Esophagus squamous epithelium (tissue), 5 donors: ENCODE measurements at places on chromosomes 16 and 17.

GRCh38 chr16:79074951-79075350 is 525.6 kb downstream of the MAF start:
- no peak for DNase-seq

- no peak for DNase-seq
Observed at GRCh38 chr17:2188971-2189630, 114.5 kb downstream of the SMG6 start.

- no peak for DNase-seq
Observed at GRCh38 chr17:5237541-5238016, 2.9 kb upstream of the SCIMP start.

DNA sequence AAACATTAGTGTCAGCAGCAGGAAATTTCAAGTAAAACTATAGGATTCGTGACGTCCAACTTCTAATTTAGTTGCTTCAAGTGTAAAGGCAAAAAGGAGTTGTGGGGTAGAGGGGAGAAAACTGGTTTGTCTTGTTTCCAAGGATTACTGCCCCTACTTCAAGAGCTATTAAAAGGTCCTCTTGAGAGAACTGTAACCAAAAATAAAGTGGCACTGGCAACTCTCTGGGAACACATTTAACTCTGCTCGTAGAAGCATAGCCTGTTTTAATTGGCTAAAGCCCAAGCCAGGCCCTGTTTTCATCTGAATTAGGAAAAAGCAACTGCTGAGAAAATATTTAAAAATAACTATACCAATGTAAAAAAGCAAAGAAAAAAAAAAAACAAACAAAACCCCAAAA is 51.8 kb upstream of the AKAP1 start:
- no peak for DNase-seq

DNA sequence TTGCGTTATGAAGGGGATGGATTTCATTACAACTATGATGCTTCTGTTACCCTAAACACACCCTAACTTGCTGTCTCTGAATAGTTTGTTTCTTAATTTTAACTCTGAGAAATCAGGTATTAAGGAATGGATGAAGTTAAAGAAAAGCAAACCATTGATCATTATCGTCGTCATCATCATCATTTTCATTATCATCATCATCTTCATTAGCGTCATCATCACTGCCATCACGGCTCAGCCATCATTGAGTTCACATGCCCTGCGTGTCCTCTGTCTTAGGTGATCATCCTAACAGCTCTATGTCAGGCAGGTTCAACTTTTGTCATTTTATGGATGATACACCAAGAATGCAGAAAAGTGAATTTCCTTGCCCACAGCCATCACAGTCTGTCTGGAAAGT is 477.5 kb upstream of the EEF2KMT start:
- no peak for DNase-seq

DNA sequence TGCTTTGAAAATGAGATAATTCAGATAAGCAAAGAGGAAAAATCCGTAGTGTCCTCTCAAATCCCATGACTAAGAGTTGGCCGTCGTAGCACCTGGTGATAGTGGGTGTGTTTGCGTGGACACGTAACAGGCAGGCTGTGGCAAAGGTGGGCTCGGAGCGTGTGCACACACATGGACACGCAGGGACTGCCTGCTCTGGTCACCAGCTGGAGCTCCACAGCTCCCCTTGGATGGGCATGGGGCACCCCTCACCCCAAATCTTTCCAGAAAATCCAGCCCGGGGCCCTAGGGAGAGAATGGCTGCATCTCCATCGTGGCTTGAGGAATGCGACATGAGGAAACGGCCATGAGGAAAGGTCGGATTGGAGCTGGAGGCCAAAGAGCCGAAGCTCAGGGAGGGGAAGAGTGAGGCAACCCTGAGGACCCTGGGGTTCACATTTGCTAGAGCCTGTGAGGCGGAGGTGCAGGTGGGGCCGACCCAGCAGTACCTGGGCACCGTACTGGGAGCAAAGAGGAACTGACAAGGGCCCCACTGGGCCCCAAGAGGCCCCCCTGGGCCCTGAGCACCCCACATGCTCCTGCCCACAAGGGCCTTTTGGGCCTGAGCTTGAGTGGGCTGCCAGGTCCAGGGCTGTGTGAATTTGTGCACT is 51.6 kb downstream of the DNAH17 start:
- no peak for DNase-seq

DNA sequence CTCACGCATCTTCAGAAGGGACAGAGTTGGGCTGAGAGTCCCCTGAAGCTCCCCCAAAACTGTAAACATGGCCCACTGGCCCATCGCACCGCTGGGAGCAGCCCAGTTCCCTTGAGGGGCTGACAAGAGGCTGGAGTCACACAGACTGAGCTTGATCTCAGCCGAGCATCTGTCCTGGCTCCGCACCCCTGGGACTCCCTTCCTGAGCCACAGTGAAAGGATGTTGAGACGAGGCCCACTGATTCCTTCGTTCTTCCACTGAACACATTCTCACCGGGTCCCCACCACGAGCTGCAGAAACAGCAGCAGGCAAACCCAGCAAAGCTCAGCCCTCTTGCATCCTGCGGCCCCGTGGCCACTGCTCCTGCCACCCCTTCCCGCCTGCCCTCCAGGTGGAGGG is 145.9 kb upstream of the CIBAR2 start:
- DNase-seq, result no peak

GRCh38 chr17:15434956-15435355 is 32.5 kb downstream of the CDRT4 start:
- DNase-seq, result no peak

GRCh38 chr17:19317359-19318095 is 45.0 kb downstream of the B9D1 start:
- no peak for DNase-seq

DNA sequence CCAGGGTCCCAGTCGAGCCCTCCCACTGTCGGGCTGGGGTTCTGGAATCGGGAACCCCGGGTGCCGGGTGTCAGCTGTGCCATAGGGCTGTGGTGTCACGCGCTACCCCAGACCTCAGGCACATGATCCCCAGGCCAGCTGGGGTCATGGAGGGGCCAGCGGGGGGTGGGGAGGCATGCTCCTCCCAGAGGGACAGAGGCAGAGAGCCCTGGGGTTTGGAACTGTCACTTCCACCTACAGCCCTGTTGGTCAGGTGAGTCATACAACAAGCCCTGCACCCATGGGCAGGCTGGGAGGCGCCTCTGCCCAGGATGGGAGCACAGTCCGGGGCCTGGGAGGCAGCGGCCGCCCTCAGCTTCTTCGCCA is 63.0 kb downstream of the BAIAP2 start:
- no peak for DNase-seq

DNA sequence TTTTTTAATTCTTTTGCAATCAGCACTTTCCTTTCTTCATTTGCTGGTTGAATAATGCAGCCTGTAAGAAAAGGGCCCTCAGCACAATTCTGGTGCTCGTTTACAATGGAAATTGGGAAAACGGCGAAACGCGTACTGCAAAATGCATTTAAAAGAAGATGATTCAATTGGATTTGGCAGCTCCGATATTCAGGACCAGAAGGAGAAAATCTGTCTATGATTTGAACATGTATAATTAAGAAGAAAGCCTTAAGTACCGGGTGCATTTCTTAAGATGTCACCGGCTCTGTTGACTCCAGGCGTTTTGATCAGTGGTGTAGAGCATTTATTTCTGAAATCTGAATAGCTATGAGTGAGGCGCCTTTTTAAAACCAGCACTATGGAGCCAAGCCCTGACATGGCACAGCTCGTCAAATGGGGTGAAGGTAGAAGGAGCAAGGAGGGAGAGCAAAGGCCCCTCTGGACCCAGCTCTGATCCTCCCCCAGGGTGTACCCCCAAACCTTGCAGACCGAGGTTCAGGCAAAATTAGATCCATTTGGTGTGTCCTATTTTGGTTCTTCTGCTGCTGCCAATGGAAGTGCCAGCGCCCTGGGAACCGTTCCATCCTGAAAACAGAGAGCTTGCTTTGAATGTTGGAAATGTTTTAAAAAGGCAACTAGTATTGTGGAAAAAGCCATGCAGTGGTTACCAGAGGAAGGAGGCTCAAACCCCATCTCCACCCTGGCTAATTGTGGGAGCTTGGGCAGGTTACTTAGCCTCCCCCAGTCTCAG is 161.4 kb upstream of the RPL38 start:
- no peak for DNase-seq

GRCh38 chr16:48132696-48133095 is 23.1 kb downstream of the ABCC12 start:
- no peak for DNase-seq

GRCh38 chr17:29840884-29841283 is 89.1 kb downstream of the SSH2 start:
- no peak for DNase-seq

GRCh38 chr16:60648290-60648689 is 1387.9 kb downstream of the CDH8 start:
- DNase-seq, result no peak

GRCh38 chr16:65572156-65572555 is 450.3 kb upstream of the CDH11 start:
- no peak for DNase-seq

DNA sequence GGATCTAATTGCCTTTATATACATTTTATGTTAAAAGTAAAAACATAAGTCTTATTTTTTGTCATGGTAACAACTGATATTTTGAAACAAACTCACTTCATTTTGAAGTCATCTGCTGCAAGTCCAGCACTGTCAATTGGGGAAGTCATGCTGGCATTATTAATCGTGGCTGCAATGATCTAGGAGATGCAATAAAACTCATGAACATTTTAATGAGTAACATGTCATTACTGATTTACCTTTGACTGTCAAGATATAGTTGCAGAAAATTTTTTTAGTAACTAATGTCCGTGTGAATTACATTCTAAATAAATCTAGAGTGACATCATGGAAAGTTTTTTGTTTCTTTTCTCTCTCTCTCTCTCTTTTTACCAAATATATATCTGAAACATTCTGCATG is 17.3 kb upstream of the KRT24 start:
- no peak for DNase-seq

DNA sequence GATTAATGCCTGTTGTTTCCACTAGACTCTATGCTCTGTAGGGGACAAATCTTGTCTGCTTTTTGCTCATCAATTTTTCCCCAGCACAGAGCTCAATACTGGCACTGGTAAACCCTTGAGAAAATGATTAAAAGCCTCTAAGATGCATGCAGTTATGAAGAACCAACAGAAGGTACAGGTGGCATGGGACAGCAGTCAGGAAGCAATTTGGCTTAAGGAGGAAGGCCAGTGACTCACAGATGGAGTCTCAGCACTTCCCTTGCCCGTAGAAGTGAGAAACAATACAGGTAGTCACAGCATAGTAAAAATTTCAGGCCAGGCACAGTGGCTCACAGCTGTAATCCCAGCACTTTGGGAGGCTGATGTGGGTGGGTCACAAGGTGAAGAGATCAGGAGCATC is 504.7 kb upstream of the RBFOX1 start:
- no peak for DNase-seq

GRCh38 chr17:32302860-32303649 is 37.4 kb downstream of the RHBDL3 start:
- DNase-seq, result no peak

- no peak for DNase-seq
Observed at GRCh38 chr17:79203016-79203415, 128.4 kb downstream of the ENGASE start.

DNA sequence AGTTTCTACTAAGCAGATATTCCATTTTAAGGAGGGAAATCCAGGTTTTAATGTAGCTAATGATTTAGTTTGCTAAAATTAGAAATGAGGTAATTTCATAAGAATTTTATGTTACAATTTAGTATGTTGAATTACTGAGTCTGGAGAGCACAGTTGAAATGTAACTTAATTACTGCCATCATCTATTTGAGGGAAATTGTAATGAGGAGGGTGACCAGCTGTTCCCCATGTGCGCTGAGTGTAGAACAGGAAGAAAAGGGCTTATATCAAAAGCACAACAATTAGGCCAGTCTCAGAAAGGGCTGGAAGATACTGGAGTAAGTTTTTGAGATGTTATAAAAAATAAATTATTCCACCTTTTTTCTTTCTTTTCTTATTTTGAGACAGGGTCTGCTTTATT is 735.1 kb upstream of the GOT2 start:
- no peak for DNase-seq

DNA sequence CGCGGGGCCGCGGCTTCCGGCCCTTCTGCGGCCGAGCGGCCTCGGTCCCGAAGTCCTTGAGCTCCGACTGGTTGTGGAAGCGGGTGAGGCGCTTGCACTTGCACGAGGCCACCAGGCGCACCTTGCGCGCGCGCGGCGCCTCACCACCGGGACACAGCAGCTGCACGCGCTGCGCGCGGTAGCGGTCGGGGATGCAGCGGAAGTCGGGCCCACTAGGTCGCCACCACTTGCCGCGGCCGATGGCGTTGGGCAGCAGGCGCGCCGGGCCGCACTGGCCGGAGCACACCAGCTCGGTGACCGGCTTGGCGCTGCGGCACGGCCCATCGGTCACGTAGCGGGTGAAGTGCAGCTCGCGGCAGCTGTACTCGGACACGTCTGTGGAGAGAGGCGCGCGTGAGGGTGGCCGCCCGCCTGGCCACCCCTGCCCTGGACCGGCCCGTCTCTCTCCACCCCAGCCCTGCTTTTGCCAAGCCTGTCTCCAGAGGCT is 3.2 kb downstream of the SOST start:
- DNase-seq, result no peak

DNA sequence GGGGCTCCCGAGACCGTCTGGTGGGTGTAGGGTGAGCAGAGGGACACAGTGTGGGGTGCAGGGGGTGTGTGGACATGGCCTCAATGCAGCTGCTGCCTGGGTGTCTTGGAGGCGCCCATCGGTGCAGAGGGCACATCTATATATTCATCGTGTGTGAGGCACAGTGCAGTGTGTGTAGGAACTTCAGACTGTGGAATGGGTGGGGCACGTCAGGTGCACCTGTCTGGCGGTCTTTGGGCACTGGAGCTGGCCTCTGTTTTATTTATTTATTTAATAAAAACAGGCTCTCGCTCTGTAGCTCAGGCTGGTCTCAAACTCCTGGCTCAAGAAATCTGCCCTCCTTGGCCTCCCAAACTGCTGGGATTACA is 16.8 kb downstream of the LASP1 start:
- no peak for DNase-seq

- no peak for DNase-seq
Observed at GRCh38 chr16:82043680-82044584, 8.9 kb downstream of the HSD17B2 start.

DNA sequence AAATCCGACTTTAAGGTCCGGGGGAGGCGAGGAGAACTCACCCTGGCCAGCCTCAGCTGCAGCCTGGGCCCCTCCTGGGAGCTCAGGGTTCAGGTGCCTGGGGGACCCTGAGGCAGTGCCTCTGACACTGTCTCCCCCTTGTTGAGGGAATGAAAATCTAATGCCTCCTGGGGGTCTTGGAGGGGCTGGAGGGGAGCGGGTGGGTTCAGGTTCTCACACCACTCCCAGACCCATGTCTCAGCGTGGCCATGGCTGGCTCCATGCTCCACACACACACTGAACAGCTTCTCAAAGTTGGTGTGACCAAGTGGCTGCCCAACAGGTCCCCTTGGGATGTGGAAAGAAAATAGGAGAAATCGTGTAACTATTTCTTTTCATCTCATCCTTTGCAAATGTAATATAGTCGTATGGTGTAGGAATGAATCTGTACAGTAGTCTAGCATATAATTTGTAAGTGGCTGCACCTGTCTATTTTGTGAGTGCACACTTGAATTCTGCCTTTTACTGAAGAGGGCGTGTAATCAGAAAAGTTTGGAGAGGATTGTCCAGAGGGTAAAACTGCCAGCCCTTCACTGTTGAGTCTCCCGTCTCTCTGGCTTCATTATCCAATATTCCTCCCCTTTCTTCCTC is 788 bp upstream of the PRCD start:
- DNase-seq, result no peak

- DNase-seq, result no peak
Observed at GRCh38 chr16:67648088-67648763, 3.3 kb downstream of the CARMIL2 start.
